ENCODE measurements at places on chromosomes 3 and 15.

DNA sequence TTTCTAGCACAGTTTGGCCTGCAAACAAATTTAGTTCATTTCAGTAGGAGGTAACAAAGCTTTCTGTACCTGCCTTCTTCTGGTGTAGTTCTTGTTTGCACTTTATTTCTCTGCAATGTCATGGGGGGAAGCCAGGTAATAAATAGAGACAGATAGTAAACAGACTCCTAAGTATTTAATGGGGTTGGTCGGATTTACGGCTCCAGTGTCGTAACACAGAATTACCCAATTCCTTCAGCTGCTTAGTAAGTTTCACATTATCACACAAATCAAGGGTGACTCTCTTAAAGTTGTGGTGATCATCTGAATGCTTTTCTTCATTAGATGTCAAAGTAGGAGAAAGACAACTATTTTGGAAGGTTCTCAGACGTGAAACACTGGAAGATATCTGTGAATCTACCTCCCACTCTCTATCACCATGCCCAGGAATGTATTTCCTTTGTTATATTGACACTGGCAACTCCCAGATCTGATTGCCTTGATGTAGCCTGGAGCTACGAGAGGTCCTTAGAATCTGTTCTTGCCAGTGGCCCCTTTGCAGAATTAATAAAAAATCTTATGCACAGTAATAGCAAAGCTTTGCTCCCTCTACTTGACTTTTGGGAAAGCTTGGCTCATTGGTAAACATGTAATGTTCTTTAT is 25.0 kb upstream of the TMC3 start:
- DNase-seq, result no peak

DNA sequence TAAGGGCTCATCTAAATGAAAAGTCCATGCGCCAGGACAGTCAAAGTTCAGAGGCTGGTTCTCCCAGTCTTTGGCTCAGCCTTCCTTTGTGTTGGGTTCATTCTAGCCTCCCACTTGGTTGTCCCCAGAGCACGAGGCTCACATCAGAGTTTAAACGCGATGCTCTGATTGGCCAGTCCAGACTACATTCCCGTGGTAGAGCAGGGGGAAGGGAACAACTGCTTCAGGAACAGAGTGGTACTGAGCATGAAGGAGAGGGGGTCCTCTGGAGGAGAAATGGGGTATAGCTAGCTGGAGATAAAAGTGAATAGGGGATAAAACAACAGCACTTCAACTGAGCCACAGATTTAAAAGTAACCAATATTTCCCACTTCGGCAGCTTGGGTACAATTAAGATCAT is 32.2 kb downstream of the ANAPC13 start:
- DNase-seq, result no peak

DNA sequence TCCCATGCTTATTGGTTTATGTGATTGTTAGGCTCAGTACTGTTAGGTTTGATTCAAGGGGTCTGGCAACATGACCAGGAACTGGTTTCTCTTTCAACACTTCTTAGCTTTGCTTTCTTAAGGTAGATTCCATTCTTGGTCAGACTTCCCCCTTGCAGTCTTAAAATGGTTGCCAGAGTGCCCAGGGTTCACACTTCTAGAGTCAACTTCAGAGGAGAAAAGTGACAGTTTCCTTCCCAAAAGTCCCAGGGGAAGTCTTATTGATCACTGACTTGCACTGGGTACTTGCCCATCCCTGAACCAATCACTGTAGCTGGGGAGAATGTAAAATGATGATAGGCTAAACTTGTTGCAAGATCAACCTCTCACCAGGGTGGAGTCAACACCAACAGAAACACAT is 14.1 kb downstream of the MGLL start:
- no peak for DNase-seq

- no peak for DNase-seq
Measured at GRCh38 chr3:81544385-81544784, 217.1 kb downstream of the GBE1 start.

DNA sequence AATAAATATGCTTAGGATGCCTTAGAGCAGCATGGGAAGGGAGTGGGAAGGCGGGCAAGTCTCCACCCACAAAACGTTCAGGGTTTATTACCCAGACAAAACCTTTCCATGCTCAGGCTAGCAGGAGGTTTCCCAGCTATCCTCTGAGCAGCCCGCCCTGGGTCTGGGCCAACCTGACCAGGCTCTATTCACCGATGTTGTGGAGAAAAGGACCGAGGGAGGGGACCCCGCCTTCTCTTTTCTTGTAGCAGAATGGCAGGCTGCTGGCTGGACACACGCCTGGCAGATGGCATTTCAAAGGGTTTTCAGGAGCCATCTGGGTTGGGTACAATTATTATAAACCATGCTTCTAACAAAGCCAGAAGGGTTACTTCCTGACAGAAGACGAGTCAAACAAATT is 540.9 kb downstream of the MAGI1 start:
- no peak for DNase-seq

DNA sequence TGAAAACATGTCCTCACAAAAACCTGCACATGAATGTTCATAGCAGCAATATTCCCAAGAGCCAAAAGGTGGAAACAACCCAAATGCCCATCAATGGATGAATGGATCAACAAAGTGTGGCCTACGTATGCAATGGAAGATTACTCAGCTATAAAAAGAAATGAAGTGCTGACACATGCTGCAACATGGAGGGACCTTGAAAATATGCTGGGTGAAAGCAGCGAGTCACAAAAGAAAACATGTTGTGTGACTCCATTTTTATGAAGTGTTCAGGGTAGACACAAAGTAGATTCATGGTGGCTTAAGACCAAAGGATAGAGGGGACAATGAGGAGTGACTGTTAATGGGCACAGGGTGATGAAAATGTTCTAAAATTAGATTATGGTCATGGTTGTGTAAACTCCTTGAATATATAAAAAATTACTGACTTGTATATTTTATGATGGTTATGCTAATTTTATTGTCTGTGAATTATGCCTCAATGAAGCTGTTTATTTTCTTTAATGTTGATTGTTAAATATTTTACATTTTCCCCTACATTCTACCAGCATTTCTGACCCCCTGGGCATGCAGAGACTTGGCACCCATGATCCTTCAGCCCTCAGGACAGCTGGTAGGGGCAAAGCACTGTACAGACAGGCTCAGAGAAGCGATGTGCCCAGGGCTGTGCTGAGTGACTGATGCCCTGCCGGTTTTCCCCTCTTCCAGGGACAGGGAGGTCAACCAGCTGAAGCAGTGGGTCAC is 37.8 kb downstream of the CFAP100 start:
- DNase-seq, result no peak

- DNase-seq, result no peak
Measured at GRCh38 chr3:153090973-153091372, 71.1 kb upstream of the RAP2B start.

Data from OCI-M1 (cell line).